Heart right ventricle (tissue), 16 donors: ENCODE measurements at places on chromosomes 6 and 20.
A peak's percentile ranks its signal among the peaks of the same experiment; 100 is the strongest.

GRCh38 chr20:10832141-10832540 lies 158.3 kb upstream of the JAG1 start:
- no peak for DNase-seq

DNA sequence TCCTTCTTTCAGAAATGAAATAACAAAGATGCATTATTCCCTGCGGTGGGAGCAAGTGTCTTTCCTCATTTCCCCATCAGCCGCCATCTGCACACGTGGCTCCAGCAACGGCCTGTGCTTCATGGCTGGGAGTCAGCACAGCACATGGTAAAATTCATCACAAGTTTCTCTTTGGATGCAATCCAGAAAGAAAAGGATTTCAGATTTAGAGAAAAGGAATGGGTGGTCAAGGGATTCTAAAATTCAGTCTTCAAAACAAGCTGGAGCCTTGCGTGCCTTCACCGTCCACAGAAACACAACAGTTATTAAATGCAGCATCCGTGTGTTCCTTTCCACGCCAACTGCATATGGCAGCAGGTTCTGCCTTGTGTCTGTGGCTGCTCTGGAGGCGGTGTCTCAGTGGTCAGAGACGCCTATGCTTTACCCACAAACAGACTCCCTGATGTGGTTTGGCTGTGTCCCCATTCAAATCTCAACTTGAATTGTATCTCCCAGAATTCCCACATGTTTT lies 107.6 kb downstream of the THBS2 start:
- DNase-seq, result no peak

DNA sequence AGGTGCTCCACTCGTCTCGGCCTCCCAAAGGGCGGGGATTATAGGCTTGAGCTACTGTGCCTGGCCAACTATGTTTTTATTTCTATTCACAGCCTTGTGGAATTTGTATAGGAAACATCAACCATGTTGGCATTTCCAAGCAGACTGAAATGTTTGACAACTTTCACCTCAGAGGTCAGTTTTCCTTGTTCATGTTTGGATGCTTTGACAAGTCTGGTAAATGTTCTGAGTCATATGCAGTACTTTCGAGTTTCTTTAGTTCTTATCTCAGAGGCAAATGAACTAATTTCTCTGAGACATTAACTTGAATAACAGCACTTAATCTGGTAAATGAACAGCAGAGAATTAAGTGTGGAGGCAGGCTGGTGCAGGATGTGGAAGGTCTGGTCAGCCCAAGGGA lies 373.4 kb upstream of the SYNCRIP start:
- DNase-seq, result no peak

- DNase-seq, result no peak
Observed at GRCh38 chr6:23511817-23512216, 614.2 kb upstream of the NRSN1 start.

- no peak for DNase-seq
Observed at GRCh38 chr6:119233312-119233984, 116.1 kb downstream of the MAN1A1 start.

GRCh38 chr20:36631646-36632045 lies 14.3 kb downstream of the SLA2 start:
- no peak for DNase-seq

- peak; percentile 18 for DNase-seq
Observed at GRCh38 chr6:35718911-35719381, 17.9 kb upstream of the ARMC12 start.

DNA sequence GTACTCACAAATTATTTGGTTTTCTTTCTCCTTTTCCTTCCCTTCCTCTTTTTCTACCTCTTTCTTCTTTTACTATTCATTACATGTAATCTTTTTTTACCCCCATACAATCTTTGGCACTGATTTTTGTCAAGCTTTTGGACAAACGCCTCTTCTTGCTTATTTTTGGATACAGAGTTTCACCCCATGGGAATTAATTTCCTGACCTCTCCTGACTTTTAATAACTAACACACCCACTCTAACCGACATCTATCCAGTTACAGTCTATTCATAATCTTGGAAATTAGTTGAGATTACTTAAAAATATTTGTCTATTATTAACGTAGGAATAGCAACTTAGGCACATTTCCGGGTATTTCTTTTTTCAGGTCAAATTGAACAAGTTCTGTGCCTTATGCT lies 101.2 kb downstream of the HDGFL1 start:
- DNase-seq, result no peak
